ENCODE measurements at places on chromosomes 2 and 18.

DNA sequence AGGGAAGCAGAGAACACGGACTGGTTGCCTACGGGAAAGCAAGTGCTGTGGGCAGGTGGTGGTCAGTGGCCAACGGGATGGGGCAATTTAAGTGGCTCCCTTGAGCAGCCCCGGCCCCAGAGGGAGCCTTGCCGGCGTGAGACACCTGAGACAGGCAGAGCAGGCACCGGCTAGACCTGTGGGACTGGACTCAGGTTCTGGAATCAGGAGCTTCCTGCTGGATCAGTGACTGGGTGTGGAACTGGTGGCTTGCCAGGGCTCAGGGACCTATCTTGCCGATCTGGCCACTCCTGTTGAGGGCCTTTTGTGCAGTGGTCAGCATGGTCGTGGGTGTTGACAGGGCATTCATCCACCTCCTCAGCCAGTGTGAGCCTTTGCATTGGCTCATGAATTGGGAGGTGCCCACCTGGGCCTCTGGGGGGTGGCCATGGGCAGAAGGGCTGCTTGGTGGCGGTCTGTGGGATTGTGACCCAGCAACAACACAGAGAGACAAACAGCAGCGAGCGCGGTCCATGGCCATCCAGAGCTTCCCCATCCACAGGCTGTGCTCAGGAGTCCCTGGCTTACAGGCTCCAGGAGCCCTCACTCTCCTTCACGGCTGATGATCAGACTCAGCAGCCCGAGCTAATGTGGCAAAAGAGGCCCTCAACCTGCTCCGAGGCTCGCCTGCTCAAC, 85.4 kb upstream of the ZNF516 start:
- no peak for DNase-seq

GRCh38 chr2:127776122-127776780, 34.7 kb downstream of the WDR33 start:
- DNase-seq = no peak

DNA sequence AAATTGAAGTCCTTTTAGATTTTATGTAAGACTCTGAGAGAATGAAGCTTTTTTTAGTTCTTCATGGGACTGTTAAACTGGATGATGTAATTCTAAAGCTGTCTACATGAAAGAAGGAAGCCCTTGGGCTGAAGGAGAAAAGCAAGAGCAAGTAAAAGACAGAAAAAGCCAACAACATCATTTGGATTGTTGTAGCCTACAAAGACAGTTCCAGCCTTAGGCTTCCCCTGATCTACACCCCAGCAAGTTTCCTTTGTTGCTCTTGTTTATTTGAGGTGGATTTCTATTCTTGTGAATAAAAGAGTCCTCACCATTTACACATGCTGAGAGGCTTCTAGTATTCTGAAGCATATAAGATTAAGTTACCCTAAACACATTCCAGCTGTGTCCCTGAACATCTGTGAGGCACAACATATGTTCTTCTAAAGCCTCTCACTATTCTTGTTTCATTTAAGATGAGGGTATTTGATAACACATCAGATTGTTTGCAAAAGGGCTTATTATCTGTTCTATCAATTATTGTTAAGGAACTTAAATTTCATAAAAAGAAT, 377.8 kb downstream of the LNPK start:
- no peak for DNase-seq

DNA sequence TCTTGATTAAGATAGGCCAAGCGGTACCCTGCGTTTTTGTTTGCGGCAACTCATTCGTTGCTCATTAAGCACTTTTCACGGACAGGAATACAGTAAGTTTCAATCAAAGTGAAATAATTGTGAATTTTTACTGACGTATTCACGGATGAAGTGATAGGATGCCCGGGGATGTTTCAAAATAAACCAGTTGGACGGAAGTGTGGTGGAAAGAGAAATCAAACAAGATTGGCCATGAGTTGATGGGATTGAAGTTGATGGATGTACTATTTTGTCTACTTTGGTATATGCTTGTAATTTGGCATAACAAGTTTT, 481 bp downstream of the TMEM177 start:
- no peak for DNase-seq

DNA sequence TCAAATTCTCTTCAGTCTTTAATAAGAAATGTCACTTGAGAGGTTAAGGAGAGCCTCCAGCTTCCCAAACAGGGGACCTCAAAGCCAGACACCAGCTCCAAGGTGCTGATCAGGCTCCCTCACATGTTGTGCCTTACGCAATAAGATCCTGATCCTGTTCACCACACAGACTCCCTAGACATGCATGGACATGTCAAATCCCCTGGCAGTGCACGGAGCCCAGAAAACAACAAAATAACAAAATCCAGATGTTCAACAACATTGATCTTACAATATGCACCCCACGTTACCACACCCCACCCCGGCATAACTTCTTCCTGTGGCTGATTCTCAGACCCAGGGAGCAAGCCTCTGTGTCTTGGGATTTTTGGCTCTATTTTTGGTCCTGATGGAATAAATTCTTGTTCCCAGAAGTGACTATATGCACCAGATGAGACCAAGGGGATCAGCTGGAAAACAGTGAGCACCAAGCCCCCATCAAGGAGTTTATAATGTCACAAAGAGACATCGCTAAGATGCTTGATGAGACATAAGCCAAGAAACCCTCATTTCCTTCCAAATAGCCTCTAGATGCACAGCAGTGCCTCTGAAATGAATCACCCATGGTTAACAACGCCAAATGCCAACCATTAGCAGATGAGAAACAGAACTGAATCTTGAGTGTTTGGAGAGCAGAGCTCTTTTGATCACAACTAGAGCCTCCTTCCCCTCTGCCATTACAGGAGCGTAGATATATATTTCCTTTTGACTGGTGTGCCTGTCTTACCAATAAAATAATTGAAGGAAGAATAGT, 198.2 kb downstream of the PRKCE start:
- peak; percentile 37 for DNase-seq

Measured in dermis blood vessel endothelial cell (primary cell).